Inflammatory macrophage (primary cell): ENCODE measurements at places on chromosomes 11 and 22.

DNA sequence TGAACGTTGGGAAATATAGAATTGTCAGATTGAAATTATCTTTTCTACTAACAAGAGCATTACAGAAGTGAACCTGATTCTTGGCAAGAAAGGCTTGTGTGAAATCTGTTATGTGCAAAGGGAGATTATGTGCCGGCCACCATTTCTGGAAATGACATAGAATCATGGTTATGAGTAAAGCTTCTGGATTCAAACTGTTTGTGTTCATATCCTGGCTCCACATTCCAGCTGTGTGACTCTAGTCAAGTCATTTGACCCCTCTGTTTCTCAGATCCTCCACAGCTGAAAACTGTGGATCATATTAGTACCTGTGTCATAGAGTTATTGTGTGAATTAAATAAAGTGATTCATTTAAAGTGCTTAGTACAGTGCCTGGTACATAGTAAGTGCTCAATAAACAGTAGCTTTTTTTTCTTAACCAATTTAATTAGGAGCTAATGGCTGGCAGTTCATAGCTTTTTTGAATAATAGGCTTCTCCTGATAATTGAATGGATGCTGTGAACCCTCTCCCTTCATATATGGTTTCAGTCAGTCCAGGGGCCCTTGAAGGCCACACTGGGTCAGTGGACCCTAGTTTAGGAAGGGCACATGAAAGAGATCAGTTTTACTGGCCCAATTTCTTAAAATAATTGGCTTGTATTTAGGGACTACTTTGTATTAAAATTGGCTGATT lies 34.6 kb downstream of the EHF start:
- no peak for DNase-seq

GRCh38 chr11:107740271-107740670 lies 28.4 kb upstream of the SLN start:
- DNase-seq: no peak

- no peak for DNase-seq
Observed at GRCh38 chr11:60973699-60974098, 2.2 kb downstream of the CD6 start.

DNA sequence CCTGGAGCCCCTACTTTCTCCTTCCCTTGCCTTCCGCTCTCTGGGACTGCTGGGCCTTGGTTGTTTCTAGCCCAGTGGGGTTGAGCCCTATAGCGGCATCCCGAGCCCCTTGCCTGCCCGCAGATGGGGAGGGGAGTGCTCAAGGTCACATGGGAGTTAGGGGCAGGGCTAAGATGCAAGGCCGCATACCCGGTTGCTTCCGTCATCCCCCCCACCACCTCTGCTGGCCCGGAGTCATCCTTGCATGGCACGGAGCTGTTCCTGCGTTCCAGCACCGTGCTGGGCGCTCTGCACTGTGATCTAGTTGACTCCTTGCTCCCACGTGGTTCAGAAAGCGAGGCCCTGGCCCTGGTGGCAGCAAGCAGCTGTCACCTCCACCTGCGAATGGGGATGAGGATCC lies 18.0 kb downstream of the FLRT1 start:
- no peak for DNase-seq

- DNase-seq: peak; percentile 52
Observed at GRCh38 chr11:35144136-35144741, 5.3 kb downstream of the CD44 start.

GRCh38 chr11:119112314-119113020 lies 5.3 kb downstream of the C2CD2L start:
- no peak for DNase-seq

DNA sequence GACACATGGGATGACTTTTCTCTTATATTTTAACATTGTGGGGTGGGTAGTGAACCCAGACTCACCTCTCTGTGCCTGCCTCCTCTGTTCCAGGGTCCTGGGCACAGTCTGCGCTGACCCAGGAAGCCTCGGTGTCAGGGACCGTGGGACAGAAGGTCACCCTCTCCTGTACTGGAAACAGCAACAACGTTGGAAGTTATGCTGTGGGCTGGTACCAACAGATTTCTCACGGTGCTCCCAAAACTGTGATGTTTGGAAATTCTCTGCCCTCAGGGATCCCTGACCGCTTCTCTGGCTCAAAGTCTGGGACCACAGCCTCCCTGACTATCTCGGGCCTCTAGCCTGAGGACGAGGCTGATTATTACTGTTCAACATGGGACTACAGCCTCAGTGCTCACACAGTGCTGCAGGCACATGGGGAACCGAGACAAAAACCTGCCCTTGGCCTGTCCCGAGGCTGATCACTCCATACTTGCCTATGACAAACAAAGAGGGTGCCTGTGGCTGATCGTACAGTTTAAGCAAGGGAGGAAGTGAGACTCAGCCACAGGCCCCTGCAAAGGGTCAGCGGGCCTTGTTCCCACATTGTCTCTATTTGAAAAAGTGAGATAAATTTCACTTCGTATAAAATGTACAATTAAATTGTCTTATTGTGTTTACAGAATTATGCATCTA lies 43.7 kb upstream of the TOP3B start:
- DNase-seq: peak; percentile 22

DNA sequence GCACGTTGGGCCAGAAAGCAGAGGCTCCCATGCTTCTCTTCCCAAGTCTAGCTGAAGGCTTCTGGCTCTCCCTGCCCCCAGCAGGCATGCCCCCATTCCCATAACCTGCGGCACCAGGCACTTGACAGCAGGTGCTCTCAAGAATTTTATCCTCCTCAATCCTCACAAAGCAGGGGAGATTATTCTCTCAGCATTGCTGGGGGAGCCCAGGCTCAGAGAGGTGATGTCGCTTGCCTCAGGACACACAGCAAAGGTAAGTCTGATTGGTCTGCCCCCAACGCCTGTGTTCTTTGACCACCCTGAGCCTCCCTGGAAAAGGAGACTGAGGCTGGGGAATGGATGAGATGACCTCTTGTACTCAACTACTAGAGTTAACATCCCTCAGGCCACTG lies 4.8 kb downstream of the TST start:
- no peak for DNase-seq

GRCh38 chr11:102111011-102111786 lies 952 bp downstream of the YAP1 start:
- DNase-seq: no peak

GRCh38 chr11:105610871-105611571 lies 1.1 kb downstream of the GRIA4 start:
- no peak for DNase-seq

GRCh38 chr11:134786636-134787035 lies 374.6 kb upstream of the B3GAT1 start:
- DNase-seq: no peak

GRCh38 chr11:34647532-34647931 lies 26.6 kb downstream of the EHF start:
- DNase-seq: no peak

- DNase-seq: peak; percentile 26
Observed at GRCh38 chr22:17229991-17230630, 10.9 kb upstream of the ADA2 start.

DNA sequence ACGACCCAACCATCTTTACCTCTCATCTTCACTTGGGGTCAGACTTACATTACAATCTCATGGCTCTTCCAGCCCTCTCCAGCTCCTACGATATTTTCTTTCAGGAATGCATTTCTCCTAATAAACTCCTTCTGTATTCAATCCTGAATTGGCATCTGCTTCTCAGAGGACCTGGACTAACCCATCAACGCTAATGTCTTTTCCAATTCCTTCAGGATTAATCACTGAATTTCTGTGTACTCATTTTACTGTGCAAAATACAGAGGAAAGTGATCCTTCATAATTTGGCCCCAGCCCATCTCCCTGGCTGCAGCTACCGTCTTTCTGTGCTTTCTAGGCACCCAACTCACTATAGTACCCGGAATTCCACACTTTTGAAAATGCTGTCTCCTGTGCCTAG lies 239.2 kb downstream of the METTL15 start:
- DNase-seq: no peak

DNA sequence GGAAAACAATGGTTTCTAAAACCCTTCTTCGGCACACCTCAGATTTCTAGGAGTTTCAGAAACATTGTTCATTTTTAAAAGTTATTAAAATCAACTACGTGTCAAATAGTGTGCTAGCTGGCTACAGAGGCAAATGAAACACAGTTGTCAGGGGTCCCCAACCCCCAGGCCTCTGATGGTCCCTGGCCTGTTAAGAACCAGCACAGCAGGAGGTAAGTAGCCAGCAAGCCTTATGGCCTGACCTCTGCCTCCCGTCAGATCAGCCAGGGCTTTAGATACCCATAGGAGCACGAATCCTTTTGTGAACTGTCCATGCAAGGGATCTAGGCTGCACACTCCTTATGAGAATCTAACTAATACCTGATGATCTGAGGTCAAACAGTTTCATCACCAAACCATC lies 648.2 kb downstream of the FAM181B start:
- no peak for DNase-seq

DNA sequence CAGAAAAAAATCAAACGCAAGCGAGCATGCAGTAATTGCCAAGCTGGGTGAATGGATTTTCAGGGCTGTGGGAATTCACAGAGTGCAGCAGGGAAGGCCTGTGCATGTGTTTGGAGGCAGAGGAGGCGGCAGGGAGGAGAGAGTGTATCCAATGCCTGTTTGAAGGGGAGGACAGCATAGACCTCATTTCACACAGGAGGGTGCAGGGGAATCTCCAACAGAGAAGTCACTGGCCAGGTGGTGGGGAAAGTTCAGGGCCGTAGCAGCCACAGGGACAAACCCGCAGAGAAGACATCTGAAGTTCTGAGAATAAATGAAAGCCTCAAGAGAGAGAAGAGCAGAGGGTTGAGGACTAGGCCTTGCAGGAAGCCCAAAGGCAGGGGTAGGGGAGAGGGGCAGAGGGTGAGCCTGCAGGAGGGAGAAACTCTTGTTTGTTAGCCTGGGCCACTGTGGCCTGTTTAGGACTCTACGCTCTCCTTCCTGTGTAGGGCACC lies 19.2 kb upstream of the KDM2A start:
- DNase-seq: no peak

- DNase-seq: peak; percentile 9
Observed at GRCh38 chr11:13329670-13330356, 52.2 kb downstream of the BMAL1 start.

GRCh38 chr11:102886999-102887398 lies 12.2 kb upstream of the MMP12 start:
- DNase-seq: no peak

GRCh38 chr11:69667619-69668604 lies 7.2 kb downstream of the LTO1 start:
- DNase-seq: no peak

DNA sequence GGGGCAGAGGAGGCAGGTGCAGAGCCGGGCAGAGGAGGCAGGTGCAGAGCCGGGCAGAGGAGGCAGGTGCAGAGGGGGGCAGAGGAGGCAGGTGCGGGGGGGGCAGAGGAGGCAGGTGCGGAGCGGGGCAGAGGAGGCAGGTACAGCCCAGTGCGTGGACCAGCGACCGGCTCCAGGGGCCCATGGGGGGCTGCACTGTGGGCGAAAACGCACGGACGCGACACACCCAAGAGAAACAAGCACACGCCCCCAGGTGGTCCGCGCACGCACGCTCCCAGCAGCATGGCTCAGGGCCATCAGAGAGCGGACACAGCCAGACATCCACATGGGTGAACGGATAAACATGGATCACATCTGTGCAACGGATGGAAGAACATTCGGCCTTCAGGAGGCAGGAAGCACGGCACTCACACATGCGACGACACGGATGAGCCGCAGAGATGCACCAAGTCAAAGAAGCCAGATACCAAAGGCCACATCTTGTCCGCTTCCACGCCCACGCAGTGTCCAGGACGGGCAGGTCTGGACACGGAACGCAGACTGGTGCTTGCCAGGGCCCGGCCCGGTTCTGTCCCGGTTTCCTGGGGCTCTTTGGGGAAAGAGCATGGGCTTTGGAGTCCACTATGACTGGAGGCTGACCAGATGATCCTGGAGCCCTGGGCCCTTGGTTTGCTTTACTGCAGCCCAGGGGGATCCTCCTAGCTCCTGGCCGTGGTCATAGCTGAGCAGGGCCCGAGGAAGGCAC lies 21.8 kb downstream of the OSBPL5 start:
- no peak for DNase-seq

DNA sequence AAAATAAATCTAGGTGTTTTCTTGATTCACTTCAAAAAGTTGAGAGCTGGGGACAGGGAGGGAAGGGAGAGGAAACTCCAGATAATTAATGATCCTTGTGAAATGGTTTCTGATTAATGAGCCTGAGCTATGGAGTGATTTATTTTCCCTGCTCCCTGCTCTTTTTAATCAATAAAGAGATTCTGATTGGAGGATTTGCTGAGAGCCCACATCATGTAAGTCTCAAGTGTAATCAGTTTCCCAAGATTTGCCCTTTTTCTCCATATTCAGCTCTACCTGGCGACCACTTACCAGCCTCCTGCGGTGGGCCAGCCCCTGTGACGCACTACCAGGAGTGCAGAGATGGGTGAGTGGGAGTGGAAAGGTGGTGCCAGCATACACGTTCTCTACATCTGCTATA lies 114.0 kb downstream of the NAV2 start:
- DNase-seq: no peak
